ENCODE measurements at places on chromosomes 12 and 14.

- DNase-seq: no peak
Observed at GRCh38 chr14:90553921-90554336, 157.1 kb downstream of the CALM1 start.

DNA sequence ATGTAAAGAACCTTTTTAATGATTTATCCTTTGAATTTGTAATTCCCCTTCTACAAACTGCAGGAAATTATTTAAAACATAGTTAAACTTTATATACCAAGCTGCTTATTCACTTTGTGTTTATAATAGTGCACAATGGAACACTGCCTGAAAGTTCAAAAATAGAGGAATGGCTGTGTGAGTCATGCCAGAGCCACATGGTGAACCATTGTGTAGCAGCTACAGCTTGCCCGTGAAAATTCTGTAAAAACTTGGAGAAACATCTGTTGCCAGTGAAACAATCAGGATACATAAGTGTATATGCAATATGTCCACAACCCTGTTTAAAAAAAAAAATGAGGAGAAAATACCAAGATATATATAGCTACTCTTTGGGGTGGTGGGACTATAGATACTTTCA lies 59.5 kb downstream of the VEZT start:
- no peak for DNase-seq

GRCh38 chr14:97413022-97413539 lies 615.9 kb downstream of the VRK1 start:
- DNase-seq: no peak

- peak; percentile 79 for DNase-seq
Observed at GRCh38 chr12:106070147-106070546, 68.6 kb downstream of the NUAK1 start.

- DNase-seq: no peak
Observed at GRCh38 chr14:100486025-100486828, 101.0 kb downstream of the BEGAIN start.

- DNase-seq: no peak
Observed at GRCh38 chr14:26444822-26445221, 153.0 kb downstream of the NOVA1 start.

DNA sequence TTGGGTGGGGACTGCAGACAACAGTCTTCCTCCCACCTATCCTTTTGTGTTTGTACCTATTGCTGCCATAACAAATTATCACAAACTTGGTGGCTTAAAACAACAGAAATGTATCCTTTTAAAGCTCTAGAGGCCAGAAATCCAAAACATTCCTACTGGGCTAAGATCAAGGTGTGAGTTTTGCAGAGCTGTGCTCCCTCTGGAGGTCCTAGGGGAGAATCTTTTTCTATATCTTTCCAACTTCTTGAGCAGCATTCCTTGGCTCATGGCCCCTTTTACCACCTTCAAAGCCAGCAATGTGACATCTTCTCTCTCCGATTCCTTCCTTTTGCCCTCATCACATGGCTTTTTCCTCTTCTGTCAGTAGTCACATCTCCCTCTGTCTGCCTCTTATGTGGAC lies 190.6 kb downstream of the TTC8 start:
- no peak for DNase-seq

DNA sequence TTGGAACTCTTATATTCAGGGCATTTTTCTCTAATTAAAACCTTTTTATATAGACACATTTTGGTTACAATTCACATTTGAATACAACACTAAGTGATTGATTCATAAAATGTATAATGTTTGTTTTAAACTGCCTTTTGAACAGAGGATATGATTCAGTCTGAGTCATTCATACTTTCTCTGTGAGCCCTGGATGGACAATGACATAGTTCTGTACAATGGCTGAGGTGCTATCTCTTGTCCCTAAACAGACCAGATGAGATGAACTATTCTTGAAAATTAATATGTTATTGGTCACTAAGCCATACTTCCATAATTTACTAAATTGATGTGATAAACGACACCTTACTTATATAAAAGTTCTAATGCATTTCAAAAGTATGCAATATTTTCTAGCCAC lies 199.7 kb upstream of the ATXN7L3B start:
- DNase-seq: no peak

GRCh38 chr12:91643763-91644162 lies 461.1 kb upstream of the DCN start:
- no peak for DNase-seq

Measured in NCI-H2029 treated with DMSO at 0.1 percent for 48 hours (cell line).